ENCODE measurements at places on chromosomes 12 and 14.

GRCh38 chr12:57103856-57104255 lies 7.3 kb downstream of the STAT6 start:
- DNase-seq: no peak

DNA sequence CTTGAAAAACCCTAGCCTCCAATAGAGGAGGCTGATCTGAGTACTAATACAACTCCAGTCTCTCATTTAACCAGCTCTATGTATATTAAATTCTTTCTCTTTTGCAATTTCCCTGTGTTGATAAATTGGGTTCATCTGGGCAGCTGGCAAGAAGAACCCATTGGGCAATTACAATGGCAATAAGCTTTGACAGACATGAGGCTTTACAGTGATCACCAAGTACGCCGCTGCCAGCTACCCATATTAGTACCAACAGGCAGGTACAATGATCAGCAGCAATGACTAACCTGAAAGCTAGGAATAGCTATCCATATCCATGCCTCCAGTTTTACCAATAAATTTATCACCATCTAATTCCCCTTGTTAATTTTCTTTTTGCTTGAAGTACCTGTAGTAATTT lies 54.5 kb downstream of the OSBPL8 start:
- DNase-seq: no peak

DNA sequence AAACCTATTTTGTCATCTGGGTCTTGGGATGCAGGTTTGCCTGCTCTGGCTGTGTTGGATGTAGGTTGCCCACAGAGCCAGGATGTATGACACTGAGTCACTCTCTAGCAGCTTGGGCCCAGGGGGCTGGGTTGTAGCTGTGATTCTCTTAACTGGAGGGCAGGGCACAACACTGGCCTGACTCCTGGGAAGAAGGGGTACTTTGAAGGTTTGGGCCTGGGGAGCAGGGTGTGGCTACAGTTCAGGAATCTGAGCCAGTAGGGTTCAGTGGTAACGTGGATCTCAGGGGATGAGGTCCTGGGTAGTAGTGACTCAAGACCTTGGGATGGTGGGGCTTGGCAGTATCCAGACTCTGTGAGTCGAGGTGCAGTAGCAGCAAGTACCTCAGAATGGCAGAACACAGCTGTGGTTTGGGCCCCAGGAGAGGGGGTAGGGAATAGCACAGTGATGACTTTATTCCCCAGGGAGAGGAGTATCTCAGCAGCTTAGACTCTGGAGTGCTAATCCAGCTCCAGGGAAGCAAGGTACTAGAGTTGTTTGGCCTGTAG lies 25.7 kb downstream of the TBC1D15 start:
- DNase-seq: no peak

DNA sequence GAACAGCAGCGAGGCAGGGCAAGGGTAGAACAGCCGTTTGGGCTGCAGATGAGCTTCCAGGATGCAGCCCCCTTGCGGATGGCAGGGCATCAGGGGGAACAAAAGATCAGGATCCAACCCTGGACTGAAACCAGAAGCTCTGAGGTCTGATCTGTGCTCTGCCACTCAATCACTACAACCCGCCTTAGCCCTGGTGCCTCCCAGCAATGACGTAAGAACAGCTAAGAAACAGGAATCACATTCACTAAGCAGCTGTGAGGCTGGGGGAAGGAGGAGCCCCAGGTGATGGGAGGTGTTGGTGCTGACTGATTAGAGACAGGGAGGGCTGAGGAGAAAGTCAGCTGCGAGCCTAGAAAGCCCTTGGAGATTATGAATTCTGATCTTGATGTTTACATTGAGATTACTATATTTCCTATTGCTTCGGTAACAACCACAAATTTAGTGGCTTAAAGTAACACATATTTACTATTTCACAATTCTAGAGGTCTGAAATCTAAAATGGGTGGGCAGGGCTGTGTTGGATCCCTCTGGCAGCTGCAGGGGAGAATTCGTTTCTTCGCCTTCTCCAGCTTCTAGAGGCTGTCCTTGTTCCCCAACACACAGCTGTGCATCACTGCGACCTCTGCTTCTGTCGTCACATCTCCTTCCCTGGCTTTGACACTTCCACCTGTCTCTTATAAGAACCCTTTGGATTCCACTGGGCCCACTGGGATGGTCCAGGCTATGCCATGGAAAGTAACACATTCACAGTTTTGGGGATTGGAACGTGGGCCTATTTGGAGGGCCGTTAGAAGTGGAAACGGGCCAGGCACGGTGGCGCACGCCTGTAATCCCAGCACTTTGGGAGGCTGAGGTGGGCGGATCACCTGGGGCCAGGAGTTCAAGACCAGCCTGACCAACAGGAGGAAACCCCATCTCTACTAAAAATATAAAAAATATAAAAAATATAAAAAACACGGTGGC lies 6.1 kb upstream of the CD9 start:
- no peak for DNase-seq

GRCh38 chr12:19704966-19705365 lies 265.7 kb downstream of the AEBP2 start:
- no peak for DNase-seq

DNA sequence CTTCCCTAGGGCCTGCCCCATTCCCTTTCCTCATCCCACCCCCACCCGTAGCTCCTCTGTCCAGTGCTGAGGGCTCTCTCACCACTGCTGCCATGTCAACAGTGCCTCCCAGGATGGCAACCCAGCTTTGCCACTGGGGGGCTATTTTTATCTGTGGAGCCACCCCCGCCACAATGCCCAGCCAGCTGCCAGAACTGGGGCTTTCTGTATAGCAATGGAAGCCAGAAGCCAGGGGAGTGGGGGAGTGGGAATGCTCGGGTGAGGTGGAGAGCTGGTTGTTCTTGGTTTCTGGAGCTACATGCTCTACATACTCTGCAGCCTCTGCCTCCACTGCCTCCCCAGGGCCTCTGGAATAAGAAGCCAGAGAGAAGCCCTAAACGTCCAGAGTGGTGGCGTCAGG lies 8.9 kb downstream of the PDE1B start:
- no peak for DNase-seq

- DNase-seq: no peak
Observed at GRCh38 chr14:80324649-80325048, 113.3 kb upstream of the DIO2 start.

GRCh38 chr14:69593018-69593677 lies 18.2 kb upstream of the SUSD6 start:
- no peak for DNase-seq

GRCh38 chr14:100402631-100403030 lies 79.5 kb downstream of the SLC25A47 start:
- no peak for DNase-seq

DNA sequence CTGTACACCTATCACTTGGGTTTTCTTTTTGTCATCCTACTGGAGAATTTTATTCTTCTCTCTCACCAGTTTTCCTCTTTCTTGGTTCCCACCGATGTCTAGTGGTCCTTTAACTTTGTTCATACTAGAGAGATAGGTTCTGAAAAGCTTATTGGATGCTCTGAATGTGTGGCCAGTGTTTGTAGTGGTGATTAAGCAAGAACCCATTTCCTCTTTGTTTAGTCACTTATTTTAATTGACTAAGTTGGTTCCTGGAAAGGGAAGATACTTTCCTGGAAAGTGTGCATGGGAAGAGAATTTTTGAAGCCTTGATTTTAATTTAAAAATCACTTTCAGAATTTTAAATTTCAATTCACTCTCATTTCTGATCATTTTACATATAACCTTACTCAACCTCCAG lies 127.2 kb downstream of the OTOGL start:
- DNase-seq: no peak

GRCh38 chr14:56463271-56463890 lies 116.2 kb upstream of the TMEM260 start:
- no peak for DNase-seq

All from activated T-helper 1 cell treated with anti-CD3 and anti-CD28 coated beads, Interleukin-12 subunit alpha, Interleukin-12 subunit beta, Interleukin-2, Interleukin-4 antibody, amounts not matched to agents 30 ng/mL and 10 ng/mL and 1 ng/mL, durations not matched to agents 14 hours and 24 hours and 36 hours (primary cell).